ENCODE measurements at places on chromosomes 13 and 19.

- no peak for DNase-seq
These were observed 136.7 kb downstream of the ZDHHC20 start for GRCh38 chr13:21322327-21322965.

DNA sequence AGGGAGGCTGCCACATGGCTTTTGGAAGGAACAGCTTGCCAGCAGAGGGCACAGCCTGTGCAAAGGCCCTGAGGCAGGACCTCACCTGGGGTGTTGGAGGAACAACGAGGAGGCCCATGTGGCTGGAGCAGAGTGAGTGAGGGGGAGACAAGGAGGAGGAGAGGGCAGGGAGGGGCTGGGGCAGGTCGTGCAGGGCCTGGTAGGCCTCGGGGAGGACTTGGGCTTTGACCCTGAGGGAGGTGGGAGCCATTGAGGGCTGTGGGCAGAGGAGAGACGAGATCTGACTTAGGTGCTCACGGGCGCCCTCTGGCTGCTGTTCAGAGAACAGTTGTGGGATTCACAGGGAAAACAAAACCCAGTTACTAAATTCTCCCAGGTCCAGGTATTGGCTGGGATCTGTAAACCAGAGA lies 25.2 kb downstream of the ZNRF4 start:
- peak; percentile 6 for DNase-seq

DNA sequence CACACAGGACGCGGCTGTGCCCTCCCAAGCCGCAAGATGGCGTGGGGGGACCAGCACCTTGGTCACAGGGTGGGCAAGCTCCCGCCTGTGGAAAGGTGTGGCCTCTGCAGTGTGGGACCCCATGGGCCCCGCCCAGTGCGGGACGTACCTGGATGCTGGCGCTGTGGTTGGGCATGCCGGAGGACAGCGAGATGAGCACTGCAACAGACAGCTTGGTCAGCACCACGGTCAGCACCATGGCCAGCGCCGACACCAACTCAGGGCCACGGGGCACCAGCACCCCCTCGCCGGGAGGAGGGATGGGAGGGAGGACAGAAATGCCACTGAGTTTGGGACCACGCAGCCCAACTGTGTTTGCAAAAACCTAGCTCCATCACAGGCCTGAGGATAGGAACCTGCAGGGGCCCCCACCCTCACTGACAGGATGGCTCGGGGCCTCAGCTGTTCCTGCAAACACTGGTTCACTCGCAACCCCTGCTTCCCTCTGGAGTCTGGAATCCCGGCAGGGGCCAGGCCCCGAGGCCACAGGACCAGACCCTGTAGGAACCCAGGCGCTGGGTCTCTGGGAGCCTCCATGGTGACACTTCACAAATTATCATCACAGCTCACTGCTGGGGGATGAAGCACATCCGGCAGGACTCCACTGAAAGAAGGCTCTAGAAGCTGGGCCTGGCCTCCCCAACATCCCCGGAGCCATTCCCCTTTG lies 27.1 kb downstream of the IZUMO4 start:
- no peak for DNase-seq

DNA sequence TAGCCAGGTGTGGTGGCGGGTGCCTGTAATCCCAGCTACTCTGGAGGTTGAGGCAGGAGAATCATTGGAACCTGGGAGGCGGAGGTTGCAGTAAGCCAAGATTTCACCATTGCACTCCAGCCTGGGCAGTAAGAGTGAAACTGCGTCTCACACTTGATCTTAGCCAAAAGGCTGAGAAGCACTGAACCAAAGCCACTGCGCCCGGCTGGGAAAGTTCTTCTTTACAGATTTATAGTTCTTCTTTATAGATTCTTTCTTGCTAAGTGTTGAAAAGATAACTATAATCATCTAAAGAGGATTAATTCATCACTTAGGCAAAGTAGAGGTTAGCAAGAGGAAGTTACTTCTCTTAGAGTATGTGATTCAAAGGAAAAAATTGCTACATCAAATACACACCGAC lies 11.1 kb downstream of the ZNF417 start:
- DNase-seq: no peak

DNA sequence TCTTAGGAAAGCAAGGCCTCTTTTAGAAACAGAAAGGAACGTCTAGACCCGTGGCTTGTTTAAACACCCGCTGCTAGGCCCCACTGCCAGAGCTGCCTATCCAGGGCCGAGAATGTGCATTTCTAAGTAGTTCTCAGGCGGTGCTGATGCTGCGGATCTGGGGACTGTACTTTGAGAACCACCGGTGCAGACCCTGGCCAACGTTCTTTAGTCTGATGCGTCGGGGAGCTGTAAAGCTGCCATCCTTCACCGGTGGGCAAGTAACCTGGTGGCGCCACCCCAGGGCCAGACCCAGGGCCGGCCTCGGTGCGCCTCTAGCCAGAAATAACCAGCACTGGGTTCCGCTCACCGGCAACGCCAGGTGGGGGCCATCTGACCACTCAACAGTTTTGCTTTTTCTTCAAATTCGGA lies 47.1 kb downstream of the TGDS start:
- no peak for DNase-seq

DNA sequence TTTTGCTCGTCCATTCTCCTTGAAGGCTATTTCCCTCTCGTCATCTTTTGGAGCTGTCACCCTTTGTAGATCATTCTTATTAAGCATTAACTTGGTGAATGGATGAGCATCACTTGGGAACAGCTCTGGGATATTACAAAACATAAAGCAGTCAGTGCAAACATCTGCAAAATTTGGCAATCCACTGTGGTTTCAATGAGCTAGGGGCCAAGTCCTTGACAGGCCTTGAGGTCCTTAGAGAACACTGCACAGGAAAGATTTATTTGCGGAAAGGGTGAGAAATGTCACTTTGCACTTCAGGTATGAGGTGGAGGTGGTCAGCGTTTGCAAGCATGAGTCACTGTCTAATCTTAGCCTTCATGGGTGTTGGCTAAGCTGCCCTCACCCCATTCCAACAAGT lies 239.7 kb upstream of the MAB21L1 start:
- no peak for DNase-seq

DNA sequence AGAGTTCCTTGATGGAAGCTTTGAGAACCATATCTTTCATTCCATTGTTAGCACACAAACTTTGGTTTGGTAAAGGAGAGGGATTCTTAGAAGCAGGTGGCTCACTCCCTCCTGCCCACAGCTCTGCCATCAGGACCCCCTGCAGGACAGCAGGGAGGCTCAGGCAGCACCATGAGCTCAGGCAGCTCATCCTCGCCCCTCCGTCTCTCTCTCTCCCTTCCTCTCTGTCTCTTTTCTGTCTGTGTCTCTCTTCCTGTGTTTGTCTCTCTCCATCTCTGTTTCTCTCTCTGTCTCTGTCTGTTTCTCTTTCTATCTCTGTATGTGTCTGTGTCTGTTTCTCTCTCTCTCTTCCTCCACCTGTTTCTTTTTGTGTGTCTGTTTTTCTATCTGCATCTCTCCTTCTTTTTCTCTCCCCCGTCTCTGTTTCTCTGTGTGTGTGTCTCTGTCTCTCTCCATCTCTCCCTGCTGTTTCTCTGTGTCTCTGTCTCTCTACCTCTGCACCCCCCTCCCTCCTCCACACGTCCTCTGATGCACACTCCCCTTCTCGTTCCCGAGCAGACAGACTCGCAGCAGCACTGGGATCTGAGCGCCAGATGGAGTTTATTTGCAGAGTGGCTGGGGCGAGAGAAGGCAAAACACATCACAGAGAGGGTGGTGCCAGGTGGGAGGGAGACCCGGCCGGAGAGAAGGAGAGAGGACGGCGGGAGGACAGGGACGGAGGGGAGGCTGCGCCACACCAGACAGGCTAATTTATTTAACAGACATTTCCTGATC lies 8.7 kb downstream of the SBK2 start:
- no peak for DNase-seq

- DNase-seq: peak; percentile 54
These were observed 27.6 kb downstream of the ZNF607 start for GRCh38 chr19:37691881-37692504.

DNA sequence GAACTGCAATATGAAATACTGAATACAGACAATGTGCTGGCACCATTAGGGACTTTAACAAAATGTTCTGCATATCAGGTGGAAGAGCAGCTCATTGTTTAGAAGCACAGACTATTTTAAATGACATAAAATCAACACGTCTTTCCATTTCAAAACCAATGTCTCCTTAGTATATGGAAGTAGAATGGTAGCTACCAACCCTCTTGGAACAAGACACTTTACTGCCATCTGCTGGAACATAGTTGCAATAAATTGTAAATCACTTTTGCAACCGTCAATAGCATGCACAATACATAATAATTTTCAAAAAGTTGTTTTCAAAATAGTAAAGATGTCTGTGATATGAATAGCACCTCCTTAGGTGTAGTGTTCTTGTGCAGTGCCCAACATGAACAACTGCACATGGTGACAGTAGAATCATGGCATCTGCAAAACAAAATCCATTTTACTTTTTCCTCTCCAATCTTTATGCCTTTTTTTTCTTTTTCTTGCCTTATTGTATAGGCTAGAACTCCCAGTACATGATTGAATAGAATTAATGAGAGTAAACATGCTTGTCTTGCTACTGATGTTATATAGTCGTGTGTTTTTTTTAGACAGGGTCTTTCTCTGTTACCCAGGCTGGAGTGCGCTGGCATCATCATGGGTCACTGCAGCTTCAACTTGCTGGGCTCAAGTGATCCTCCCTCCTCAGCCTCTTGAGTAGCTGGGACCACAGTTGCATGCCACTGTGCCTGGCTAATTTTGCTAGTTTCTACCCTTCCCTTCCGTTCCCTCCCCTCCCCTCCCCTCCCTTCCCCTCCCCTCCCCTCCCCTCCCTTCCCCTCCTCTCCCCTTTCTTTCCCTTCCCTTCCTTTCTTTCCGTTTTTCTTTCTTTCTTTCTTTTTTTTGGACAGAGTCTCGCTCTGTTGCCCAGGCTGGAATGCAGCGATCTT lies 7.8 kb upstream of the LYPD5 start:
- DNase-seq: no peak

DNA sequence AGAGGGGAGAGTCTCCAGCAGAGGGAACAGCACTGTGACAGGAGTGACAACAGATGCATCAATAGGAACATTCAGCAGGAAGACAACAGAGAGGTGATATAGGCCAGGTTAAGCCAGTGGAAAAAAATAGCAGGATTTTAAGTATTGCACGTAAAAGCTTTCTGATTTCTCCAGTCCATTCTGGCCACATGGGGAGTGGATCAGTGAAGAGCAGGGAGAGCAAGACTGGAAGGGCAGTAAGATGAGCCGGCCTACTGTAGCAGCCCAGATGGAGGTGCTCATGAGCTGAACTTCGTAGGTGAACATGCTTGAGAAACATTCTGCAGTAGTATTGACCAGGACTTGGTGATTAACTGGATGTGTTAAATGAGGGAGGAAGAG lies 1.7 kb downstream of the UTP14C start:
- no peak for DNase-seq

- DNase-seq: no peak
These were observed 18.1 kb downstream of the DNAJC15 start for GRCh38 chr13:43041369-43041921.

- no peak for DNase-seq
These were observed 1.7 kb downstream of the HSPB6 start for GRCh38 chr19:35755131-35755549.

- DNase-seq: no peak
These were observed 52.2 kb downstream of the RFC3 start for GRCh38 chr13:33870046-33870668.

- DNase-seq: no peak
These were observed 27.4 kb downstream of the NDFIP2 start for GRCh38 chr13:79508224-79508961.

- no peak for DNase-seq
These were observed 116.3 kb upstream of the SOX1 start for GRCh38 chr13:111950697-111951096.

DNA sequence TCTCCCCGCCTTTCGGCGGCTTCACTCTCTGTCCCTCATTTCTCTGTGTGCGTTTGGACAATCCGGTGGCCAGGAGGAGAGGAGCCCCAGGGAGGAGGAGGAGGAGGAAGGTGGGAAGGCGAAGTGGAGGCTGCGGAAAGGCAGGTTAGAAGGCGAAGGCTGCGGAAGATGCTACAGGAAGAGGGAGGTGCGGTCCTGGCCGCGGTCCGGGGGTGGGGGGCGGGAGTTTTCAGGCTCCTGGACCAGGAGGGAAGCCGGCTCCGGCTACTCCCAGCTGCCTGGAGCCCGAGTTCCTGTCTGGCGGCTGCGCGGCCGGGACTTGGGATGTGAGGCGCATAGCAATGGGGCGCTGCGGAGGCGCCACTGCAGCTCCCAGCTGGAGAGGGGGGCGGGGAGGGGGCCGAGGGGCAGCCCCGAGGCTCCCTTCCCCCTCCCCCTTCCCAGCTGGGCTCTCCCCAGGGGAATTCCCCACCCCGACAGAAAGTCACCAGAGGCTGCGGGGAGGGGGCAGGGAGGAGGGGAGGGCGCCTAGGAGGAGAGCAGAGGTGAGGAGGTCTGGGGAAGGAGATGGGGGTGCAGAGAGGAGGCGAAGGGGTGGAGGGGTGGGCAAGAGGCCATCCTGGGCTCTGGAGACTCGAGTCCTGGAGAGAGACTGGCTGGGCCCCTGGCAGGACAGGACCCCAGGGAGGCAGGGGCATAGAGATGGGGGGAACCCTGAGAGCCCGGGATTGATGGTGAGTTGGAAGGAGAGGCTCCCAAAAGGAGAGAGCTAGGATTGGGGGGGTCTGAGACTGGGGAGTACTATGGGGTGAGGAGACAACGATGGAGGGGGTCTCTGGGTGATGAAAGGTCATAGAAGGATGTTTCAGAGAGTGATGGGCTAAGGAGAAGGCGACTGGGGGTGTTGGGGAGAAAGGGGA lies 2.0 kb downstream of the LRRC4B start:
- no peak for DNase-seq

- DNase-seq: no peak
These were observed 77.9 kb upstream of the UQCRFS1 start for GRCh38 chr19:29290853-29291252.

- no peak for DNase-seq
These were observed 92.6 kb upstream of the PEG3 start for GRCh38 chr19:56933014-56933705.

DNA sequence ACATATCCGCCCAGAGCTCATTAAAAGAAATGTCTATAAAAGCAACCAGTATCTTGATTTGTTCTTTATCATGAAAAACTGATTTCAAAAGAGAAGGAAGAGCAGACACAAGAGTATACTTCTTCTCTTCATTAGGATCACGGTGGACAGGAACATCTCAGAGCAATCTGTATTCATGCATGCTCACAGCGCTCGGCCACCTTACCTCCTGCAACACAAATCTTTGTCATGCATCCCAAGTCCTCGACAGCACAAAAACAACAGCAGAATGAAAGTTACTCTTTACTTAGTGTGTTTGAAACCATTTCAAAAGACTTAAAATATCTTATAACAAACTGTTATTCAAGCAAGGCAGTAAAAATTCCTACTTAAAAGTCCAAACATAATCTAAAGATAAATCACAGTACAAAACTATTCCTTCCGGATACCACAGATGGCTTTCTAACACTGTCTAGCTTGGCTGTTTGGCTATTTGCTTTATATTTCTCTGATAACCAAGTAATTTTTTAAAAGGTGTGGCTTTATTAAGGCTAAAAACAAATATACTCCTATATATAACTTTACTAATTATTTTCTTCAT lies 174.5 kb downstream of the TBC1D4 start:
- DNase-seq: no peak

- DNase-seq: no peak
These were observed 11.8 kb upstream of the DIAPH3 start for GRCh38 chr13:60175571-60175970.
